NCI-H510A (cell line): ENCODE measurements at places on chromosomes 3 and 15.

DNA sequence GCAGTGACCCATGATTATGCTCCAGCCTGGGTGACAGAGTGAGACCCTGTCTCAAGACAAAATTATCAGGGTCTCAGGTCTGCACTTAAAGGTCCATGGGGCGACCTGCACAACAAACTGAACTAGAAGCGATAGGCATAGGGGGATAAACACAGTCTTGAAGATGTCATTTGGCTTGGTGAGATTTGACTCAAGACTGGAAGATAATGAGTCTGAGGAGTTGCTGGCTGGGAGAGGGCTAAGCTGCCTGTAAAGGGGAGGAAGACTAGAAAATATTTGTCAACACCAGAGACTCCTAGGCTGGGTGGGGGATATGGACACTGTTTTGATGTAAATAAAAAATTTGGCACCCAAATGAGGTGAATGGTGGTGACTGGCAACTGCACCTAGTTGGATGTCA, 19.8 kb downstream of the GHRL start:
- no peak for DNase-seq

GRCh38 chr3:34687671-34688070, 889.2 kb downstream of the PDCD6IP start:
- DNase-seq: no peak

- DNase-seq: no peak
Measured at GRCh38 chr3:188126276-188126675, 27.7 kb upstream of the LPP start.

- DNase-seq: no peak
Measured at GRCh38 chr3:34056951-34057390, 258.5 kb downstream of the PDCD6IP start.

DNA sequence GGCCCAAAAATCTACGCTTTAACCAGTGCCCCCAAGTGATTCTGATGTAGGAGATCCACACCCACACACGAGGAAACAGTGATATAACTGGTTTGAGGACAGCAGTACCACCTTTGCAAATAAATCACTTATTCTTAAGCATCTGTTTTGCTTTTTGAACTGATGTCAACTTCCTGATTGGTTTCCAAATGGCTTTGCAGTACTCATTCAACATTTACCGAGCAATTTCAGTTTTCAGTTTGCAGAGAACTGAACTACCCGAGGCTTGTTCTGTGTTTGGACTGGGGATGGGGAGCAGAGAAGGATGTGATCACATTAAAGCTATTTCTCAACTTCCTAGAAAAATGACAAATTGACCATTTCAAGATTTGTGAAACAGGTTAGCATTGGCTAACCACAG, 1.1 kb upstream of the GYG1 start:
- no peak for DNase-seq

DNA sequence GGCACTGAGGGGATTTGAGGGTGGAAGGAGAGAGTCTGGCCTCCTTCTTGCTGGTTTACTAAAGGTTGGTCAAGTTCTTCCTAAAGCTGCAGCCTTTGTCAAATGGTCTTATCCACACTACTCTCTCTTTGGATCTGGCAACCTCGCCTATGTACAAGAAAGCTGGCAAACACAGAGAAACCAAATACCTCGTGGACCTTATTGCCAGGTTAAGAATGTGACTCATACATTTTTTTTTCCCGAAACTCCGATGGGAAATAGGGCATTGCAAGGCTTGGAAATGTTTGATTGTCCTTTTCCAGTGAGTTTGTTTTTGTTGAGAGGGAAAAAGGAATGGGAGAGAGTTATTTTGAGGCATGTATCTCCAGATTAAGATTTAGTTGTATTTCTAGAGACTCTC, 13.9 kb downstream of the EOMES start:
- no peak for DNase-seq

GRCh38 chr3:6125520-6125919, 735.4 kb upstream of the GRM7 start:
- DNase-seq: no peak

GRCh38 chr3:71062952-71063772, 520.4 kb downstream of the FOXP1 start:
- DNase-seq: no peak

GRCh38 chr3:100496711-100497261, 4.4 kb downstream of the TMEM45A start:
- DNase-seq: no peak

- no peak for DNase-seq
Measured at GRCh38 chr3:179309225-179310078, 13.4 kb upstream of the ZNF639 start.

GRCh38 chr3:10303785-10304184, 11.0 kb upstream of the GHRL start:
- DNase-seq: no peak

DNA sequence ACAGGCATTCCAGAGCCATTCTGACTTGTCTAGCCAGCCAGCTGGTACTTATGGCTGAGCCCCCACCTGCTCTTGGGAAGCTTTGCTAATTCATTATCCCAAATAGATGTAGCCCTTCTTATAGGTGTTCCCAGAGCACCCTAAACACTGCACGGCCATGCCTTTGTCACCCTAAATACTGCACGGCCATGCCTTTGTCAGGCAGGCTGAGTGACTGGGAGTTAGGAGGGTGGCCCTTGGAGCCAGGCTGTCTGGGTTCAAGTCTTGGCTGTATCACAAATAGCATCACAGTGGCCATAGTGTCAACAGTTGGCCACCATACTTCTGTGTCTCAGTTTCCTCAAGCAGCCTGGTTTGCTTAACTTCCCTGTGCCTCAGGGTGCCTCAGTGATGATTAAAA, 292.3 kb downstream of the ADAMTS17 start:
- no peak for DNase-seq
